Activated CD4-positive, alpha-beta memory T cell treated with anti-CD3 and anti-CD28 coated beads for 36 hours (primary cell): ENCODE measurements at places on chromosomes 16 and 17. TPM values are rescaled to one million over a fixed set of nuclear protein-coding genes. Genes with fewer than 3 reads are reported as not detected.

Gene TMC8
- 140 TPM for total RNA-seq

Gene LDHD
- total RNA-seq: 0.75 TPM

DNA sequence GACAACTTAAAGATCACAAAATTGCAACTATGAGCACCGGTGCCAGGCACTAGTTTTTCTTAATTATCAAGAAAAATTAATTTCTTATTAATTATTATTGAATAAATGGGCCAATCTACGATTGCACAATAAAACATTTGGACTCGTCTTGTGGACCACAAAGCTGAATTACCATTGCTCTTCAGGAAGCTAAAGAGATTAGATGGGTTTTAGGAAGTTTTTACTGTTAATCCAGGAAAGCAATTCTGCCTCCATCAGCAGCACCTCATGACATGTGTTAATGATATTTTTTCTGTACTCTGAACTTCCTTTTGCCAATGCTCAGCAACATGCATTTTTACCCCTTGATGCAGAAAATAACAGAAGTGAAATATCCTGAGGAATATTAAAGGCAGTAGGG lies 37.9 kb downstream of the HS3ST3A1 start:
- no peak for DNase-seq
- no peak overlapping the region for H3K27ac ChIP-seq
- no peak overlapping the region for H3K4me3 ChIP-seq

- no peak overlapping the region for H3K27ac ChIP-seq
- peaks cover 19% of the 10 kb centered on the region for H3K36me3 ChIP-seq
- no peaks in the 10 kb centered on the region for H3K4me1 ChIP-seq
- DNase-seq: no peak
- no peaks in the 10 kb centered on the region for H3K27me3 ChIP-seq
- H3K4me3 ChIP-seq: no peak overlapping the region
Measured at GRCh38 chr16:70160388-70160787, 13.2 kb upstream of the CLEC18C start.

GRCh38 chr17:48642059-48642842 lies 16.1 kb upstream of the HOXB9 start:
- no peaks in the 10 kb centered on the region for H3K36me3 ChIP-seq
- H3K27ac ChIP-seq: no peak overlapping the region
- DNase-seq: no peak
- H3K4me1 ChIP-seq: peaks cover 17% of the 10 kb centered on the region
